ENCODE measurements at places on chromosomes 6 and 20.

- DNase-seq: no peak
These were observed 106.3 kb downstream of the STXBP5 start for GRCh38 chr6:147310521-147310920.

DNA sequence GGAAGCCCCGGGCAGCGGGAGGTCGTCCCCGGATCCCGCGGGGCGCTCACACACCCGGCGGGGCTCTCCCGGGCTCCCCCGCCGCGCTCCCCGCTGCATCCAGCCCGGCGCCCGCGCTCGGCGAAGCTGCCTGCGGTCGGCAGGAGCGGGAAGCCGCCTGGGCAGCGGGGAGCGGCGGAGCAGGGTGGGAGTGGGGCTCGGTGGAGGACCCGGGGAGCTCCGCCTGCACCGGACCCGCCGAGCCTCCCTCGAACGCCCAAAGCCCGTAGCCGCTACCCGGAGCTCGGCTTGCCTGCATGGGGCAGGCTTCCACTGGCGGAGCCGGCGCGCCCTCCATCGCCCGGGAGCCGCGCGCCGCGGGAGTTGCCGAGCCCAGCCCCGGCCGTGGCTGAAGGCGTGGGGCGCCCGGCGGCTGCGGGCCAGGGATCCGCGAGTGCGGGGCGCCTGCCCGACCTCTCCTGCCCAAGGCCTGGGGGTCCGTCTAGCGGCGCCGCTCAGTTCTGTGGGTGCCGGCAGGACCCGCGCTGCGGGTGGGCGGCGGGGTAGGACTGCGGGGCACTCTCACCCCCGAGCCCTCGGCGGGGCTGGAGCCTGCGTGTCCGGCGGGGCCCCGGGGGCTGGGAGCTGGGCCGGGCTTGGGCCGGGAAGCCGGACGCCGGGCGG lies 671 bp downstream of the CDH4 start:
- peak; percentile 58 for DNase-seq

GRCh38 chr20:49320460-49320859 lies 42.6 kb upstream of the ZNFX1 start:
- DNase-seq: peak; percentile 55

DNA sequence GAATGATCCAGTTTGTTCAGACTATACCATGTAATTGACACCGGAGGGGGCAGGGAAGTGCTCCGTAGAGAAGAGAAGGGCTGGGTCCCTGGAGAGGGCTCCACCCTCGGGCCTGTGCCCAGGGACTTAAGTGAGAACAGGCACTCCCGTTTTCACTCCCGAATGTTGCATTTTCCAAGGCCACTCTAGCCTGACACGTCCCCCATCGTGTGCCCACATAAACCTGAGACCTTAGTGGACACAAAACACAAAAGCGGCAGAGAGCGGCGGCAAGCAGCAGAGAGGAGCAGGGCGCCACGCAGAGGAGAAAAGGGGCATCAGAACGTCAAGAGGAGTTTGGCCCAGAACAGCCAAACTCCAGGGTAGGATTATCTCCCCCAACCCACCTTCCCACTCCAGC lies 1405.1 kb downstream of the GRIK2 start:
- no peak for DNase-seq

- no peak for DNase-seq
These were observed 10.5 kb upstream of the BEND3 start for GRCh38 chr6:107125771-107126170.

DNA sequence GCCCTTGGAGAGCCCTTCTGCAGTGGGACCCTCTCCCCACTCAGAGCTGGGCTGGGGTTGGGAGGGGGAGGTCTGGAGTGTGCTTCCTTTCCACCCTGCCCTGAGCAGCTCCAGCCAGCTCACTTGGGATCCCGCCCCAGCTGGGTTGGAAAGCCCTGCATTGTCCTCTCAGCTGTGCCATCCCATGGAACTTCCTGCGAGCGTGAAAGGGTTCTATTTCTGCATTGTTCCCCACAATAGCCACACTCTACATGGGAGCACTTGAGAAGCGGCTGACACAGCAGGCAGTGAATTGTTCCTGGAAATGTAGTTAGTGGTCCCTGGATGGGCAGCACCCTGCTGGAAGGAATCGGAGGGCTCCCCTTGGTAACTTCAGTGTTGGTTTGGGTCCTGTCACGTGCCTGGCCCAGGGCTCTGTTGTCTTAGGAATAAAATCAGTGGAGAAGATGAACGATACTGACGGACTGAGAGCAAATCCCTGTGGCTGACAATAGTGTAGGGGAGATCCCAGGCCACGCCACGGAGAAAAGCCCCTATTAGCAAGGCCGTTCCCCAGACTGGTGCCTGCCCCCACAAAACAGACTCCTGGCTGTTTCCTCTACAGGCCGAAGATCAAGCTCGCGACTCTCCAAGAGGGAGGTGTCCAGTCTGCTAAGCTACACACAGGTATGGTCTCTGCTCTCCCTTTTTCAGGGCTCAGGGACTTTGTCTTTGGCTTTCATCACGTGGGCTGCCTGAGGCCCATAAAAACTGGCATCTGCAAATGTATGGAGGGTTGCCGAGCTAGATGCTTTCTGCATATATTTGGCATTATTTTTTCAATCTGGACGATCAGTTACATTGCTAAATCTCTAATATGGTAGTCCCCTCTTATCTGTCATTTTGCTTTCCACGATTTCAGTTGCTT lies 18.8 kb downstream of the DNMT3B start:
- no peak for DNase-seq

DNA sequence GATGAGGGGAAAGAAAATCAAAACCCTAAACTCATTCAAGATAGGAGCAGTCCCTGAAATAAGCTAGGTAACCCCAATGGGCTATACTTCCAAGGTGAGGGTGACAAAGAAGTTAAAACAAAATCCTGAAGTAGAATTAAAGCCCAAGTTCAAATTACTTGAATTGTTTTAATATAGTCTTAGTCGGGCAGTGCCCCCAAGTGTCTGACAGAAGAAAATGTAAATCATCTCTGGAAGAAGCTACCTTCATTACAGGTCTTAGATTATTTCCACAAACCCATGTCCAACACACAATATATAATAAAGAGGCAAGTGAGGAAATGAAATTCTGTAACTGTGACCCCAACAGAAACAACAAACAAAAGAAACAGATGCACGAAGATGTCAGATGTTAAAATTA lies 36.8 kb upstream of the L3MBTL3 start:
- no peak for DNase-seq

GRCh38 chr6:105780146-105780860 lies 305.8 kb upstream of the PRDM1 start:
- no peak for DNase-seq

- DNase-seq: peak; percentile 27
These were observed 1729.5 kb downstream of the GRIK2 start for GRCh38 chr6:103122766-103123601.

DNA sequence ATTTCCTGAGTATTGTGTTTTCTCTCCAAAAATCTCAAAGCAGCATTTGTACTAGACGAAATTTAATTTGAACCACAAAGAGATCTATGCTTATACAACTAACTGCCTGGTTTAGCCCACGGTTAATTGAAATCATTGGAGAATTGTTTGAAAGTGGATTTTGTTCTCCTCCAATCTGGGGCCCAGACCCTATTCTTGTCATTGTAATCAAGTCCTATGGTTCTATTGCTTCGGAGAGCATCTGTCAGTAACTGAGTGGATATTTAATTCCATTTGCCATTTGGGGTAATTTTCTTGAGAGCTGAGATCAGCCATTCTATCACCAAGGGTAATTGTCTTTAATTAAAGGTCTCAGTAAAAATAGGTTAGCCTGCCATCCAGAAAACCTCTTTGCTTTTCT lies 117.0 kb upstream of the KCNG1 start:
- DNase-seq: no peak

- no peak for DNase-seq
These were observed 14.6 kb upstream of the ARMC12 start for GRCh38 chr6:35722121-35722761.

DNA sequence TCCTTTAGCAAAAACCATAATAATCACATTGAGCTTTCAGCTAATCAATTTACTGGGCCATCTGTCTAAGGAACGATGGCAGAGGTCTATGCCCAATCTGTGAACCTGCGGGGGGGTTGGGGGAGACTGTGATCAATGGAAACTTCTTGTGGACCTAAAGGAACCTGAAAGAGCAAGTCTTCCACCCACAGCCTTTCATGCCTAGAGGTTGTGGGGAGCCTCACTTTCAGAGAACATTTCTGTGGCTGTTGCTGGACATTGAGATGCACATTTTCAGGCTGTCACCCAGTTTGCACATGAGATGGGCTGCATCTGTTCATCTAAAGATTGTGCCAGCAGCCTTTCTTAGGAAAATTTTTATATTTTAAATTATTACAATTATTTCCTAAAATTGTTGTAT lies 310.0 kb upstream of the SPTLC3 start:
- DNase-seq: peak; percentile 2
